ENCODE measurements at places on chromosomes 7 and 10.
A peak's percentile ranks its signal among the peaks of the same experiment; 100 is the strongest.

- DNase-seq, result no peak
Measured at GRCh38 chr10:23481363-23481961, 42.6 kb downstream of the OTUD1 start.

DNA sequence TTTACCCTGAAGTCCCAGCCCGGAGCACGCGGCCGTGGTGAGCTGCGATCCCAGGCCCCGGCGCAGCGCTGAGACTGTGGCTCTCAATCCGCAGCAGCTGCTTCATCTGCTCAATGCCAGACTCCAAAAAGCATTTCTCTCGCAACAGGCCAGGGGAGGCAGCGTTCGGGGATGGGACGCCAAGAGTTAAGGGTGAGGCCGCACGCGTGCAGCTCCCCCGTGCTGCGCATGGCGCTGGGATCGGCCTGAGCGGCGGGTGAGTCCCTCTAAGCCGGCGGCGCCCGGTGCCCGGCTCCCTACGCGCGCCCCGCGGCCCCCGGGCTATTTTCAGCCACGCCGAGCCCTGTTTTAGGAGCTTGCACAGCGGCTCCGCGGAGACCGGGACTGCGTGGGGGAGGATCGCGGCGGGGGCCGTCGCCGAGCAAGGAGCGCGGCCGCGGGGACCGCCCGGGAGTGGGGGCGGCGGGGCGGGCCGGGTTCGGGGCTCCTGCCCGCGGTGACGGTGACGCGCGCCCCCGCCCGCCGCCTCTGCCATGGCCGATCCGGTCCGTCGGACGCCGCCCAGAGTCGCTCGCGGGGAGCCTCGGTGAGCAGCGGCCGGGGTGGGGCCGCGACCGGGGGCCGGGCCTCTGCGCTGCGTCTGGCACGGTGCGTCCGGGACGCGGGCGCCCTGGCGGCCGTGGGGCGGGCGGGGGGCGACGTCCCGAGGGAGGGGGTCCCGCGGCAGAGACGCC lies 29.4 kb upstream of the JAKMIP3 start:
- no peak for DNase-seq

GRCh38 chr7:78746301-78746700 lies 707.2 kb downstream of the MAGI2 start:
- DNase-seq, result no peak

DNA sequence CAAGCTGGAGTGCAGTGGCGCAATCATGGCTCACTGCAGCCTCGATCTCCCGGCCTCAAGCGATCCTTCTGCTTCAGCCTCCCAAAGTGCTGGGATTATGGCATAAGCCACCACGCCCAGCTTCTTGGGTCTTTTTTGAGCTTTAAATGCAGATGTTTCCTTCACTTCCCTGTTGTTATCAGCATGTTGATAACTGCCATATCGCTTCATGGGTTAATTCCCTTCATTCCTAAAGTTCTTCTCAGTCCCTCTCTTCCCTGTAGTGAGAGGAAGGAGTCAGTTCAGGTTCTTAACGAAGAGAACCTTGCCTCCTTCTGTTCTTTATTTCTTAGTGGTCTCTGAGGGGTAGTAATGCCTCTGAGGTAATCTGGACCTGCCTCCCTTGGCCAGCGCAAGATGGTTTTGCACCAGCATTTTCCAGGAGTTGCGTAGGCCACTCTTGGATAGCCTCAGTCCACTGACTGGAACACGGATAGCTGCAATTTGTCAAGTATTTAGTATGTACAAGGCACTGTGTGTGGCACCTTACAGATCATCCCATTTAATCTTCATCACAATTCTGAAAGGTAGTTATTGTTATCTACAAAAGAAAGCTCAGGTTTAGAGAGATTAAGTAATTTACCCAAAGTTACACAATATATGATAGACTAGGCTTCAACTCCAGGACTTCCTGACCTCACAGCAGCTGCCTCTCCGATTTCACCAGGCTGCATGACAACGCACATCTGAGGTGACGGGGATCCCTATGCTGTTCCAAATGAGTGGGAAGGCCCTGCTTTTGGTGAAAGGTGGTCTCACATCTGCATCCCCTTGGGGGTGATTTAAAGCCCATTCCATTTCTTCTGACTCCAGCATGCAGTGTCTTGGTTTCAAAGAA lies 60.5 kb downstream of the GATA3 start:
- no peak for DNase-seq

- DNase-seq, result no peak
Measured at GRCh38 chr7:449324-450019, 70.2 kb downstream of the PDGFA start.

- DNase-seq, result peak; percentile 67
Measured at GRCh38 chr7:24573554-24574338, 494 bp downstream of the PALS2 start.

GRCh38 chr10:55426138-55426537 lies 625.1 kb upstream of the PCDH15 start:
- no peak for DNase-seq

- peak; percentile 91 for DNase-seq
Measured at GRCh38 chr10:114389426-114389825, 14.9 kb downstream of the AFAP1L2 start.

- DNase-seq, result peak; percentile 33
Measured at GRCh38 chr10:8116926-8117493, 62.5 kb downstream of the GATA3 start.

Data from RPMI7951 (cell line).